Prostate gland (tissue), 2 donors: ENCODE measurements at places on chromosomes 5 and 9.

DNA sequence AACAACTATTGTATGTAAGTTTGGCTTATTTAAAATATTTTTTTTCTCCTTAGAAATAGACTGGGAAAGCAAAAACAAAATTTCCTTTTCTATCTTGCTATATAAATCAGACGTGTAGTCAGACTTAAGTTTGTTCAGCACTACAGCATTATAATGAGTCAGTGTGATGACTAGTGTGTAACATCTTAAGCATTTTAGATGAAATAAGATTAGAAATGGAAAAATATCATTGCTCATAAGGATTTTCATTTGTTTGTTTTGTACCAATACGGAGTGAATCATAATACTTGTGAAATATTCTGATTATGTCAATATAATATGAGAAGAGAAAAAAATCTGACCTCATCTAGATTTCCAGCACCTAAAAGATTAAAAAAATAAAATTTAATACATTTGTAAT, 64.7 kb upstream of the RICTOR start:
- DNase-seq, result no peak
- no peak overlapping the region for H3K27ac ChIP-seq

DNA sequence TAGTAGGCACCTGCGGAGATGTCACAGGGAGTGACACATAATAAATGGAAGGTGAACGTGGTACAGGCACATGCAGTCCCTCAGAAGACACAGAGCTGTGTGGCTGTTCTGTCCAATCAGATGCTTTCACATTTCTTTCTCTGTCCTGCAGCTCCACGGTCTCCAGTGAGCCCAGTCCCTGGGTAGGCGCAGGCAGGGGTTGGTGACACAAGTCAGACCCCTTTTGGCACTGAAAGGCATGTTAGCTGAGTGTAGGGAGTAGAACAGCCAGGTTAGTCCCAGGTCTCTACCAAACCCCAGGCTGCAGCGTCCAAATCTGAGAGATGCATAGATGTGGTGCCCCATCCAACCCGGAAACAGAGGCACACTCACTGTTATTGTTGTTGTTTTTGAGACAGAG, 2.8 kb downstream of the SLC31A2 start:
- DNase-seq, result no peak
- no peak overlapping the region for H3K27ac ChIP-seq
- H3K4me3 ChIP-seq, result no peak overlapping the region
- no peaks in the 10 kb centered on the region for H3K36me3 ChIP-seq

DNA sequence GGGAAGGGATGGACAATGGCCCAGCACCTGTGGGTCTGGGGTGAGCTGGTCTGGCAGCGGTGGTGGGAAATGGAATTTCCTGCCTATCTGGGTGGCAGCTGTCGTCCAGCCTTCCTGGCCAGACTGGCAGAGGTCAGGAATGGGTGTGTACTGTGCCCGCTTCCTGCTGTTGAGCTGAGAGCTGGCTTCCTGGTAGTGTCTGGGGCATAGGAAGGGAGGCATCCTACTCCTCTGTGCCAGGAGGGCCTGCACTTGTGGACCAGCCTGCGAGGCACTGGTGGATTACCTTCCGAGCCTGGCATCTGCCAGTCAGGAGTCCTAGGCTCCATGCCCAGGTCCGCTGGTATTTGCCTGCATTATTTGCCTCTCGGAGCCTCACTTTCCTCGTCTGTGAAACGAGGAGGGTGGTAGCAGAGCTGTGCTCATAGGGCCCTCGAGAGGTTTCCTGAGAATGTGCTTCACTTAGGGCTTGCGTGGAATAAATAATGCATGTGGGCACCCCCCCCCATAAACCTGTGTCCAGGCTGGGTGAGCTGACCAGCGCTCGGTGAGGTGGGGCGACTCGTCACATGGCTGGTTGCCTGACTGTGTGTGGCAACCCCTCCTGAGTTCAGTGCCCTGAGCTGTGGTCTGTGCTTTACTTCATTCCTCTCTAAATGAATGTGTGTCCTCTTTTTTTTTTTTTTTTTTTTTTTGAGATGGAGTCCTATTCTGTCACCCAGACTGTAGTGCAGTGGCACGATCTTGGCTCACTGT, 47.7 kb downstream of the HMCN2 start:
- no peak for DNase-seq
- H3K27ac ChIP-seq, result no peak overlapping the region
- no peaks in the 10 kb centered on the region for H3K36me3 ChIP-seq

DNA sequence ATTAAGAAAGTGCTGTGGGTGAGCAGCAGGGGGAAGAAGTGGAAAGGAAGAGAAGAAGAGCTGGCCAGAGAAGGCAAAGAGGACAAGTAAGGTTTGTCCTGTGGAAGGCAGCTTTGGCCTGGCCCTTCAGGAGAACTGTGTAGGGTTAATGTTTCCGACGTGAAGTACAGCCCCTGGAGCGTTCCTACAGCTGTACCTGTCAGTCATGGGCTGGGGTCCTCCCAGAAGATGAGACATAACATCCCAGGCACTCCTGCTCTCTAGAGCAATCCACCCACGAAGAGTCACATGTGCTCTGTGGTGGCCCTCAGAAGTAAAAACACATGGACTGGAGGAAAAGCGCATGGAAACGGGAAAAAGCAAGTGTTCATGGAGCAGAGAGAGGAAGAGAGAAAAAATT, 237.4 kb downstream of the CAAP1 start:
- no peaks in the 10 kb centered on the region for H3K36me3 ChIP-seq
- no peak overlapping the region for H3K27ac ChIP-seq
- no peak for DNase-seq
- H3K27me3 ChIP-seq, result no peaks in the 10 kb centered on the region
- no peaks in the 10 kb centered on the region for H3K4me1 ChIP-seq
- no peak overlapping the region for H3K4me3 ChIP-seq

- H3K27ac ChIP-seq, result no peak overlapping the region
- H3K4me1 ChIP-seq, result no peaks in the 10 kb centered on the region
- no peaks in the 10 kb centered on the region for H3K36me3 ChIP-seq
- no peaks in the 10 kb centered on the region for H3K27me3 ChIP-seq
- no peak overlapping the region for H3K4me3 ChIP-seq
Measured at GRCh38 chr5:168413596-168413995, 72.7 kb upstream of the RARS1 start.

GRCh38 chr5:3729631-3730030, 134.0 kb downstream of the IRX1 start:
- H3K4me1 ChIP-seq, result no peaks in the 10 kb centered on the region
- H3K27me3 ChIP-seq, result no peaks in the 10 kb centered on the region
- H3K36me3 ChIP-seq, result no peaks in the 10 kb centered on the region

- no peaks in the 10 kb centered on the region for H3K4me1 ChIP-seq
- no peaks in the 10 kb centered on the region for H3K27me3 ChIP-seq
- DNase-seq, result no peak
- H3K27ac ChIP-seq, result no peak overlapping the region
- no peaks in the 10 kb centered on the region for H3K36me3 ChIP-seq
Measured at GRCh38 chr5:67173959-67174358, 22.6 kb downstream of the CD180 start.

GRCh38 chr5:179405054-179405416, 59.8 kb upstream of the ADAMTS2 start:
- no peak overlapping the region for H3K4me3 ChIP-seq
- no peak for DNase-seq

- H3K4me3 ChIP-seq, result no peak overlapping the region
Measured at GRCh38 chr5:17240487-17240886, 23.1 kb downstream of the BASP1 start.

- DNase-seq, result no peak
- H3K4me1 ChIP-seq, result no peaks in the 10 kb centered on the region
- H3K36me3 ChIP-seq, result no peaks in the 10 kb centered on the region
- H3K4me3 ChIP-seq, result no peak overlapping the region
- H3K27me3 ChIP-seq, result no peaks in the 10 kb centered on the region
Measured at GRCh38 chr5:89628876-89629635, 746.1 kb upstream of the MEF2C start.

DNA sequence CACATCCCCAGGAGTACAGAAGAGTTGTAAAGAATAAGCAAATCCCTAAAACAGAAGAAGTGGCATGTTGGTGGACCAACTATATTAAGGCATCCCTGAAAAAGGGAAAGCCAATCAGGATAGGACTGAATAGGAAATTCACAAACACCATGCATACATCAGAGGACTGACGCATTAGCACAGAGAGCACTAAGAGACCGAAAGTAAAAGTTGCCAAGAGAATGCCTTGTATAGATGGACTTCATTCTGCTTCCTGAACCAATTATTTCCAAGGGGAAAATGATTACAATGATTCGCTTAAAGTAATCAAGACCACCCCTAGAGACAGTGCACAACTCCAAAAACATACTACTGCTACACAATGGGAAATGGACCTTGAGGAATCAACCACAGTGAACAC, 33.5 kb downstream of the SHC3 start:
- H3K36me3 ChIP-seq, result no peaks in the 10 kb centered on the region
- no peak overlapping the region for H3K27ac ChIP-seq
- H3K4me3 ChIP-seq, result no peak overlapping the region
- H3K27me3 ChIP-seq, result no peaks in the 10 kb centered on the region
